Activated CD4-positive, alpha-beta T cell treated with anti-CD3 and anti-CD28 coated beads for 36 hours (primary cell): ENCODE measurements at places on chromosomes 5 and 9. TPM values are rescaled to one million over a fixed set of nuclear protein-coding genes. Genes with fewer than 3 reads are reported as not detected.

DNA sequence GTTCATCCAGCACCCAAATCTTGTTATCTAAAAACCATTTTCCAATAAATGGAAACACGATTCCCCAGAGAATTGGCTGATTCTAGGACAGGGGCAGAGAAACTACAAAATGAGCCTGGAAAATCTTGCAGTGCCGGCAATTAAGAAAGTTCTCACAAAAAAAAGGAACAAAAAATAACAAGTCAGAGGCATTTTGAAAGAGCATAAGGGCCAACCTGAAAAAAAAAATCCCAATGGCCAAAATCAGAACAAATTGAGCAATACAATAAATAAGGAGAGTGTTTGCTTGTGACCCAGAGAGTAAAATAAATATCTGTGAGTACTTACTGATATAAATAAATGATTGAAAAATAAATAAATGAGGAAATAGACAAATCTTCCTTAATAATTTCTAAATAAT, 55.1 kb upstream of the S1PR3 start:
- H3K27ac ChIP-seq: no peak overlapping the region
- H3K4me1 ChIP-seq: no peaks in the 10 kb centered on the region
- DNase-seq: no peak

DNA sequence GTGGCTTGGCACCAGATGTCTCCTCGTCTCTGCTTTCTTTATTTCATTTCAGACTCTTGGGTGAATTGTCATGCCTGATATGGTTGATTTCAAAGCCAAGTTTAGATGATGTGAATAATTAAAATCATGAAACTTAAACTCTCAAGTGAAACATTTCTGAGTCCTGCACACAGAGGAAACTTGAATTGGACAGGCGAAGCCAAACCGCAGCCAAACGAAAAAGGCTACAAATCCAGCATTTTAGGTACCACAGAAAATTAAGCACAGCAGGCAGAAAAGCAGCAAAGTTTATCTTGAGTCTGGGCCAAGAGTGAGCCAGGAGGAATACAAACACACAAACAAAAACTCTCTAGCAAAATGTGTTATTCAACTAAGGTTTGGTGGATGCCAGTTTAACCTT, 659.8 kb upstream of the KLF4 start:
- no peaks in the 10 kb centered on the region for H3K4me1 ChIP-seq
- no peaks in the 10 kb centered on the region for H3K36me3 ChIP-seq
- H3K4me3 ChIP-seq: no peak overlapping the region
- H3K27ac ChIP-seq: no peak overlapping the region
- H3K27me3 ChIP-seq: no peaks in the 10 kb centered on the region
- DNase-seq: no peak

DNA sequence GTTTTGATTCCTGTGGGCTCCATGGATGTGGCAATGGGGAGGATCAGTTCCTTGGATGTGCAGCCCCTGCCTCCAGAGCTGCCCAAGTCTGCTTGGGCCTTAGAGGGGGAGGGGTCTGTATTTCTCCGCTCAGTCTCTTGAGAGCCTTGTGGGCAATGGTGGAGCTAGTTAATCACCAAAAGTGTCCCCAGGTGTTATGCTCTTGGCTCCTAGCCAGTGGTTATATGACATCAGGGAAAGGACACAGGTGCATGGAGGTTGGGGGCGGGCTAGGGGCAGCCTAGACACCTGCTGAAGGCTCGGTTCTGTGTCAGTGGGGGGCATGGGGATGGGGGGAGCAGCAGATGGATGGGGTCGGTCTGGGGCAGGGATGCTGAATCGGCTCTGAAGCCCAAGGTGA, 12.4 kb upstream of the ARAP3 start:
- H3K36me3 ChIP-seq: no peaks in the 10 kb centered on the region
- H3K4me3 ChIP-seq: no peak overlapping the region
- H3K27me3 ChIP-seq: peaks cover 14% of the 10 kb centered on the region

DNA sequence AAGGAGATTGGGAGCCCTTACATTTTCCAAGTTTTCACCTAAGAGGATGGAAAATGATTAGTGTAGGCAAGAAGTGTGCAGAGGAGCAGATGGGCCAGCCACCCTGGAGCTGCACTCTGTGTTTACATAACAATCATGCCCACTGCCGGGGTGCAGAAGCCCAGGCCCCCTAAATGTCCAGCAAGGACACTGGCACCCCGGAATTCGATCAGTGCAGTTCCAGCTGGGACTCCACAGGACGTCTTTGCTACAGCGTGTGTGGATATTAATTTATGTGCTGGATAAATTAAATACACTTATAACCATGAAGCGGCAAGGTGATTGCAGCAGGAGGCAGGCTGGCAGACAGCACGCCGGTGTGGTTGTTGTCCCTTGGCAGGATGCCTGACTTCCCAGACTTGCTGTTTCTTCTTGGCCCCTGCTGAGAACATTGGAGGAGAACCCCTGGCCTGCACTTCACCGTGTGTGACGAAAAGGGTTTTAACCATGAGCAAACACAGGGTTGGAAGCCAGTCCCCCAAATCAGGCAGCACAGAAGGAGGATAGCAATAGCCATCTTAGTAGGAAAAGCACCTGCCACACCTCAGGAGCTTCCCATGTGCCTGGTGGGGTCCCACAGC, 73.7 kb downstream of the GADD45G start:
- H3K36me3 ChIP-seq: no peaks in the 10 kb centered on the region
- DNase-seq: no peak
- H3K27me3 ChIP-seq: no peaks in the 10 kb centered on the region

DNA sequence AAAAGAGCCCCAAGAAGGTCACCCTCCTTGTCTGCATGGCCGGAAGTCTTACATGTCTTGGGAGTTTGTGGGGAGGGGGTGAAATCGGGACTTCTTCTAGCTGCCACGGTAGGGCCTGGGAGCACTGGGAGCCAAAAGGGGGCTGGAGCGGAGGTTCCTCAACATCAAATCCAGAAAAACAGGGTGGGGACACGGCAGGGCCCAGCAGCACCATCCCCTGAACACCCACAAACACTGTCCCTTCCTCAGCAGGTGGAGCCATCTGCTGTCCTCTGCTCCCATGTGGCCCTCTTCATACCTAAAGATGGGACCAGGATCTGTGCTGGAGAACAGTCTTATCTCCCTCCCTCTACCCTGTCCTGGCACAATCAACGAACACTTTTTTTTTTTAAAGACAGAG, 2.7 kb downstream of the TERT start:
- no peaks in the 10 kb centered on the region for H3K27me3 ChIP-seq
- no peak overlapping the region for H3K27ac ChIP-seq
- peaks cover 11% of the 10 kb centered on the region for H3K4me1 ChIP-seq
- no peak overlapping the region for H3K4me3 ChIP-seq
- peaks cover 15% of the 10 kb centered on the region for H3K36me3 ChIP-seq

DNA sequence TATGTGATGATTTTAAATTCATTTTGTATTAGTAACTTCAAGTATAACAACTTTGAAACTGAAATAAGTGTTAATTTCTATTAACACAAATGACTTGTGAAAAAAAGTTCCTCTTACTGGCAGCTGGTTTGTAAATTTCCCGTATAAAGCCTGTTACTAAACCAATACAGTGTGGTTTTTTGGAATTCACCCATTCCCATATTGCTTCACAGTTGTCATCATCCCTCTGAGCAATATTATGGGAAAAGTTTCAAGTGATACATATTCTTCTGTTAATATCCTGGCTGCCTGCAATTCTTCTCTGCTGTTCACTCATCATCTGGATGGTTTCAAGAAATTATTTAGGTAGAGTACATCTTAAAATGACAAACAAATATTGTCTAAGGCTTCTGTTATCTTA, 1185.1 kb upstream of the C9orf72 start:
- no peak for DNase-seq
- H3K27ac ChIP-seq: no peak overlapping the region
- no peaks in the 10 kb centered on the region for H3K4me1 ChIP-seq
- H3K36me3 ChIP-seq: no peaks in the 10 kb centered on the region

DNA sequence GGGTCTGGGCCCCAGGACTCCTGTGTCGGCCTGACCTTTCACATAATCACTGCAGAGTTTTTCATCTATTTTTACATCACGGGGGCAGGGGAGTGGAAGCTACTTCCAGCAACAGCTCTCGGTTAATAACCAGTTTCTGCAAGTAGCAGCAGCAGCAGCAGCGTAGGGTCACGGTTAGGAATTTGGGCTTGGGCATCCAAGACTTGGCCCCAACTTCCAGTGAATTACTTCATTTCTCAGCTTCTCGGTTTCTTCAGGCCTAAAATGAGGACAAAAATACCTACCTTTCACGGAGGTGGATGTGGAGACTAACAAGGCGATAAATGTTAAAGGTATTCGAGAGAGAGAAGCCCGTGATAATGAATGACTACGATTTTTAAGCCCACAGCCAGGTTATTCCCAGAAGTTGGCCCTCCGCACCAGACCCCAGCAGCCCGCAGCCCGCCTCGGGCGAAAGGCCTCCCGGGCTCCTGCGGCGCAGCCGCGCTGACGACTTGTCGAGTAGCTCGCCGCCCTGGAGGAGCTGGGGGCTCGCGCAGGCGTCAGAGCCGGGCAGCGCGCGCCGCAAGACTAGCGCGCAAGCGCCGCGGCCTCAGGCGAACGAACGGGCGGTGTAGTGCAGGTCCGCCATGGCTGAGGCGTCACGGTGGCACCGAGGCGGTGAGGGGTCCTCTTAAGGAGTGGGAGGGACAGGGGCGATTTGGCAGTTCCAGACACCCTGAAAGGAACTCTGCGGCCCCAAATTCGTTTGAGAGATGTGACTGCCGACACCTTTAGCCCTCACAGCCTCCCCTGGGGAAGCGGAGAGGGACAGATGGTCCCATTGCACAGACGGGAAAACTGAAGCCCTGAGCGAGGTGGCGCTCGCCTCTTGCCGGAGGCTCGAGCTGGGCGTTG, at the start of gene PKD2L2:
Gene PKD2L2 (plus strand): TSS at position 595 of the 897 bp plus-strand sequence. CDS start 35 bp downstream, at position 630.
- peak within 1 kb of the TSS; percentile 92 for H3K4me3 ChIP-seq
- H3K4me1 ChIP-seq: peaks cover 21% of the 10 kb centered on the region
- peak; percentile 93 for DNase-seq
- peaks cover 2% of the 10 kb centered on the region for H3K36me3 ChIP-seq
- H3K27ac ChIP-seq: peak within 1 kb of the TSS; percentile 93

DNA sequence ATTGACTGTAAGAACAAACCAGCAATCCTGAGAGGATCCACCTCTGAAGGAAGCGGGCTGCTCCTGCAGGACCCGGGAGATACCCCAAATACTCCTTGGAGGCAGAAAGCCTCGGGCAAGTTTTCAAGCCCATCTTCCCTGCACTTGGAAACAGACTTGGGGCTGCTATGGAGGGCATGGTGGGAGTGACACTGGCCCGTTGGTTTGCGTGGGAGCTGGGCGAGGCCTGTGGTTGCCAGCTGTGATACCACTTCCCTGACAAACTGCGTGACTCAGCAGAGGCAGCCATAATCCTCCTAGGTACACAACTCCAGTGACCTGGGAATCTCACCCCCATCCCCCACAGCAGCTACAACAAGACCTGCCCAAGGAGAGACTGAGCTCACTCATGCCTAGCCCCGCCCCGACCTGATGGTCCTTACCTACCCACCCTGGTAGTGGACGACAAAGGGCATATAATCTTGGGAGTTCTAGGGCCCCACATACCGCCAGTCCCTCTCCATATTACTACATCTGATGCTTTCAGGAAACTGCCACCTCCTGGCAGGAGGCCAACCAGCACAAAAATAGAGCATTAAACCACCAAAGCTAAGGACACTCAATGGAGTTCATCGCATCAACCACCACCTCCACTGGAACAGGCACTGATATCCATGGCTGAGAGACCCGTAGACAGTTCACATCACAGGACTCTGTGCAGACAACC, 38.1 kb upstream of the VLDLR start:
- H3K27me3 ChIP-seq: peaks cover 17% of the 10 kb centered on the region
- no peak for DNase-seq
- H3K4me1 ChIP-seq: no peaks in the 10 kb centered on the region
- no peaks in the 10 kb centered on the region for H3K36me3 ChIP-seq
- no peak overlapping the region for H3K4me3 ChIP-seq
- H3K27ac ChIP-seq: no peak overlapping the region

DNA sequence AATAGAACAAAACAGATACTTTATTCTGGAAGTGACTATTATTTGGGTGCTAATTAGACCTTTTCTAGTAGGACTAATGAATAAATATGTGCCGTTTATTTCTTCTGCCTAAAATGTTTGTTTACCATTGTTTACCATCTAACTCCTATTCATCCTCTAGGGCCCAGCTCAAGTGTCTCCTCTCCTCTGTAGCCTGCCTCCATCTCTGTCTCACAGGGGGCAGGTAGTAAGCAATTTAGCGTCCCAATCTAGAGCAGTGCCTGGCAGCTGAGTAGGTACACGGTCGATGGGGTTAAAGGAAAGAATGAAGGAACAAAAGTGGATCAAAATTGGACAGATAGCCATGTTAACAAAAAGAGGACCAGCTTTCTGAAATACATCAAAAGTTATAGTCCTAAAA, 230.9 kb downstream of the SLF1 start:
- H3K36me3 ChIP-seq: no peaks in the 10 kb centered on the region
- H3K4me1 ChIP-seq: peaks cover 8% of the 10 kb centered on the region
- no peak overlapping the region for H3K27ac ChIP-seq
- DNase-seq: no peak
- no peaks in the 10 kb centered on the region for H3K27me3 ChIP-seq

DNA sequence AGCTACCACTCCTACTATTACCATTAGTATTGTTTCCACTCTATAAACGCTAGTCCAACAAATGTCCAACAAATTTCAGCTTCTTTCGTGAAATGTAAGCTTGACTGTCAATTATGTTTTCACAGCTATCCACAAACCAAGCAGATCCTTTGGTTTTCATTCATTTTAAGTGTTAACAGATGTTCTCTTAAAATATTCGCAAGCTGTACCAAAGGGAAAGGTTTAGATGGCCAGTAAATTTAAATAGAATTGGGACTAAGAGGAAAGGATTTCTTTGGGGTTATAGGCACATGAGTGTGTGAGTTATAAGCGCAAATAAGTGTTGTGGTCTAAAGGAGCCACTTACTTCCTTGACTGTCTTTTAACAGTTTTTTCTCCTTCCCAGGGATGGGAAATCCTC, 136.8 kb upstream of the ADRA1B start:
- no peak for DNase-seq
- H3K4me3 ChIP-seq: no peak overlapping the region
- no peak overlapping the region for H3K27ac ChIP-seq
- H3K27me3 ChIP-seq: peaks cover 44% of the 10 kb centered on the region
- H3K4me1 ChIP-seq: peaks cover 23% of the 10 kb centered on the region

Gene TAF11L5
- not detected for total RNA-seq

Gene MLANA
- total RNA-seq: not detected

Gene PCDHGA11
- total RNA-seq: not detected

Gene TIMD4
- 2.3 TPM for total RNA-seq
